Stimulated activated CD4-positive, alpha-beta T cell treated with anti-CD3 and anti-CD28 coated beads, Interleukin-12 subunit alpha, Interleukin-12 subunit beta, amount 100 ng/mL, for 24 hours (primary cell): ENCODE measurements at places on chromosomes 11 and 22.

DNA sequence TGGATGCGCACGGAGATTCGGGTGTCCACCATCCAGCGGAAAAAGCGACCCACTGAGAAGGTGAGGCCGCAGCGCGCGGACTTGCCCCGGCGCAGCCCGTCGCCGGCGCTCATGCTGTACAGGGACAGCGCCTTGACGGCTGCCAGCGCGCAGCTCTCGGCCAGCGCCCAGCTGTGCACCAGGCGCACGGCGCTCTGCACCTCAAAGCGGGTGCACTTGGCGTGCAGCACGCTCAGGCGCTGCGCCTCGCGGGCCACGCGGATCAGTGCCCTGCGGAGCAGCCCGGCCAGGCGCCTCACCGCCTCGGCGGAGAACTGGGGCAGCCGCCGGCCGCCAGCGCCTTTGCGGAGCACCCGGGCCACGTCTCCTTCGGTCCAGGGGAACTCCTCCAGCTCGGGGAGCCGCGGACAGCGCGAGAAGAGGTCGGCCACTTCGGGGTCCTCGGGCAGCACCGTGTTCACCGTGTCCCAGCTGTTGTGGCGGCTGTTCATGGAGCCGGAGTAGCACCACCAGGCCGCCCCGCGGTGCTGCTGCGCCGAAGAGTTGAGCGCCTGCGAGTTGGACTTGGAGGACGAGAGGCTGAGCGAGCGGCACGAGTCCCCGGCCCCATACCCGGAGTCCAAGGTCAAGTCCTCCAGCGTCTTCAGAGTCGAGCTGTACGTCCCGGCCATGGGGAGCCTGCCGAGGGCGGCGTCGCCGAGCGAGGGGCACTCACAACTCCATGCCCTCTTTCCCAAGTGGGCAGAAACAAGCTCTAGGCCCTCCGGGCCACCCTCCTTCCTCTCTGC, 703 bp downstream of the ABTB2 start:
- peak; percentile 31 for DNase-seq

- DNase-seq = no peak
Observed at GRCh38 chr11:68199295-68199987, 13.7 kb downstream of the KMT5B start.

DNA sequence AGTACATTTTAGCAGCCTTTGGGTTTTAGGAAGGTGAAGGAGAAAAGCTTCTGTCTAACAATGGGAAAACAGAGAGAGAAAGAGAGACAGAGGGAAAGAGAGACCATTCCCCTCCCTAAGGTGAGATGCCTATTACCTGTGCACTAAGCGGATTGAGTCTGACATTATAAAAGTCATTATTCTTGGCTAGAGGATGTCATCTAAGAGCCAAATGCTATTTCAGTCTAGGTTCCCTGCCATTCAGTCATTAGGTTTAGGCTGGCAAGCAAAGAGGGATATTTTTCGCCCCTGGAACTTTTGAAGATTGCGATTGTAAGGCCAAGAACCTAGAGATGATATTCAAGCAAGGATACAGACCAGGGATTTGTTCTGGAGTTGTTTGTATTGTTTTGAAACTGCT, 7.2 kb downstream of the BLID start:
- no peak for DNase-seq

GRCh38 chr11:10878408-10879214, 20.8 kb upstream of the ZBED5 start:
- no peak for DNase-seq

GRCh38 chr22:46039535-46039934, 62.6 kb upstream of the WNT7B start:
- no peak for DNase-seq

DNA sequence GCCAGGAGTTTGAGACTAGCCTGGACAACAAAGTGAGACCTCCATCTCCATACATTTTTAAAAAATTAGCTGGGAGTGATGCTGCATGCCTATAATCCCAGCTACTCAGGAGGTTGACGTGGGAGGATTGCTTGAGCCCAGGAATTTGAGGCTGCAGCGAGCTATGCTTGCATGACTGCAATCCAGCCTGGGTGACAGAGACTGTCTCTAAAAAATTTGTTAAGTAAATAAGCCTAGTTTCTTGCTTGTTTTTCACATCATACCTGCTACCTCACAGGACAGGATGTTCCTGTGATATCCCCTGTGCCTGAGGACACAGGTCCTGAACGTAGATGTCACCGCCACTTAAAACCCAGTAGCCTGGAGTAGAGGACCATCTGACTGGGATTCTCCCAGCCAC, 348.6 kb downstream of the MN1 start:
- DNase-seq = no peak

- DNase-seq = no peak
Observed at GRCh38 chr11:119196833-119197483, 9.2 kb upstream of the CBL start.

GRCh38 chr22:44760476-44760875, 8.1 kb downstream of the ARHGAP8 start:
- DNase-seq = no peak

DNA sequence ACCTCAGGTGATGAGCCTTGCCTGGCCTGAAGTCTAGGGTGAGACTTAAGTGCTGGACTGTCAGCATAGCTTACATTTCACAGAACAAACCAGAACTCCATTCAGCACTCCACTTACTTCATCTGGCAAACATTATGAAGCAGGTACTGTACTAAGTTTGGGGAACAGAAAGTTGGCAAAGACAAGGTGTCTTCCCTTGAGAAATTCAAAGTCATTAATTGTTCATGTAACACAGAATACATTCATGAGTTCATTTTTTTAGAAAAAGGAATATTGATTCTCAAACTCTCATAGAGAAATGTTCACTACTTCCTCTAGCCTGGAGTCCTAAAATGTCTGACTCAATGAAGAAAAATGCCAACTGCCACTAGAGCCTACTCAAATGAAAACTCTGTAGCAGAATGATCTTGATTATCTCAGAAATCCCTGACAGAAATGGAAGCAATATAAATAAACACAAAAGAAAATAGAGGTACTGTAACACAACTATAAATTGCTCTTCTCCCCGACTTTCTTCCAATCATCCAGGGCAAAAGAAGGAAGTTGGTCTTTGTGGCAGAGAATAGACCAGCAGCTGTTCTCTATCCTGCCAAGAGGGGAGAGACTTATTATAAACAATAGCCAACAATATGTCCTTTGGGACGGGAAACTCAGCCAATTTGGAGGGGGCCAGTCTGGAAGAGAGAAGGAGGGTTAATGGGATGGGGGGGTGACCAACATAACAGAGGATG, 129.2 kb upstream of the MTMR2 start:
- no peak for DNase-seq
